ENCODE measurements at places on chromosomes 11 and 22.

DNA sequence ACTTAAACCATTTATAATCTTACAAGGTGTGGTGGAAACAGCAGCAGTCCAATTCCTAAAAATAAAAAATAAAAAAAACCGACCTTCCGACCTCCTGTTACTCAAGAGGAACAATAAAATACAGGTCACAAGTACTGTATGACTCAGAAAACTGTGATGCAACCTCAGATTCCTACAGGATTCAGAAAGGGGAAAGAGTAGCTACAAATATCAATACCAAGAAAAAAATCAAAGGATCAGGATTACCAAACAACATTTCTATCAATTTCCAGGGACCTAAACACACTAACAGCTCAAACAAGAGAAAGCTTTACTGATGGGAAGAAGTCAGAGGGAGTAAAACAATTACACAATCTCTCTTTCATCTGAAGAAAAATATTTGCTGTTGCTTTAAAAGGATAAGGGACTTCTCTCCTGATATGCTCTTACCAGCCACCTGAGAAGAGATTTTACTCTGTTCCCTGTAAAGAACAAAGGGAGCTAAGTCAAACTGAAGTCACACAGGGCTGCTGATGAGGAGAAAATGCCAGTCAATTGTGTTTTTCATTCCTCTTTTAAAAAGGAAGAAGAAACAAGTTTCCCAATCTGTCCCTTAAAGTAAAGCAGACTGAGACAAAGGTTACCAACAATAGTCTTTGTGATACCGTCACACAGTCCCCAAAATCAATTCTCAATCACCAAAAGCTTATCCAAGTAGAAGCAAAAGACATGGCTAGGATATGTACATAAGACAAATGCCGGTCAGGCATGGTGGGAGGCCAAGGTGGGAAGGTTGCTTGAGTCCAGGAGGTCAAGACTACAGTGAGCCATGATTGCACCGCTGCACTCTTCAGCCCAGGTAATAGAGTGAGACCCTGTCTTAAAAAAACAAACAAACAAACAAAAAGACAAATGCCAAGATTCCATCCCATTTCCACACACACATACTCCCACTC lies 39.3 kb downstream of the AMBRA1 start:
- no peak for DNase-seq

- DNase-seq = no peak
Observed at GRCh38 chr11:83151274-83151977, 5.5 kb upstream of the PCF11 start.

GRCh38 chr22:22710719-22711531 lies 66.5 kb downstream of the GGTLC2 start:
- no peak for DNase-seq

DNA sequence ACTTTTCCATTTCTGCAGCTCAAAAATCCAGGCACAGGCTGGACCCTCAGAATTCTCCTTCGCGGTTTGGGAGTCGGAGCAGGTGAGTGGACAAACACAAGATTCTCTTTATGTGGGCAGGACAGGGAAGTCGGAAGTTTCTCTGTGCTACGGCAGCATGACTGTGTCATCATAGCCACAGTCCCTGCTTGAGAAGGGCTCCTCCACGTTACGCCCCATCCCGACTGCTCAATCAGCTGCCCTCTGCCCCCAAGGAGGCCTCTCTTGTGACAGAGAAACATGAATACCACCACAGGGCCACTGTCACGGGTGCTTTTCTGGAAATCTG lies 89.0 kb upstream of the SHISAL1 start:
- DNase-seq = no peak

- no peak for DNase-seq
Observed at GRCh38 chr11:102276362-102276761, 40.9 kb upstream of the BIRC3 start.

- peak; percentile 57 for DNase-seq
Observed at GRCh38 chr11:131748151-131749050, 378.0 kb downstream of the NTM start.

DNA sequence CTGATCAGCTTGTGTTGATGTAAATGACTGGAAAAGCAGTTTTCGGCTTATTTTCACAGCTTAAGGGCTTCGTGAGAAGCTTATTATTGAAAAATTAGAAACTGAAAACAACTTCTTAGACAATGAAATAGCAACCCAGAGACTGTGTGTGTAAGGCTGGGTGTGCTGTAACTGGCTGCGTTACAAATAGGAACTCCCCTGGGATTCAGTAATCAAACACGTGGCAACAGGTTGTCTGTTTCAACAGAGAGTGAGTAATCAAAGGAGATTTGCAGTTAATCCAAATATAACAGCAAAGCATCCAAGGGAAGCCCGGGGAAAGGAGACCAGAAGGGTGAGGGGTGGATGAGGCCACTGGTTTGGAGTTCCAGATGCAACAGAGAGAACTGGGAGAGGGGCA lies 19.2 kb downstream of the NTM start:
- no peak for DNase-seq

GRCh38 chr11:128610721-128611617 lies 23.6 kb upstream of the ETS1 start:
- DNase-seq = no peak

DNA sequence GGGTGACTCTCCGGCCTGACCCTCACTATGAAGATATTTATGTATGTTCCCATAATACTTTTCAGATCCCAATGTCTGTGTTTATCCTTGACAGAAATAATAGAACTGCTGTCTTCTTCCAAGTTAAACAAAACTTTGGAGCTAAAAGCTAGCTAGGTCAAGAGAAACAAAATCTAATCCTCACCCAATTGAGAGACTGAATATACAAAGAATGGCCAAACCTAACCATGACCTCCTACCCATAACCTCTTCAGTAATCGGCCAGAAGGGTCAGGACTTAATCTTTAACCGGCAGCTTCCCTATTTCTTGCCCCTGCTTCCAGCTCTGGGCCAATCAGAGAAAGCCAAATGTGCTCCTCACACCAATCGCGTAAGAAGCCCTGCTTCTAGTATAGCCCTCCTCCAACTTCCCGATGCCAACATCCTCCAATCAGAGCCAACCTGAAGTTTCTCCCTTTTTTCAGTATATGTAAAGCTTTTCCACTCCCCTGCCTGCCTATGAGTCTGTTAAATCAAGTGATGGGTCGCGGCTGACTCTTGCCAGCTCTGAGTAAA lies 1.7 kb upstream of the DDX6 start:
- peak; percentile 85 for DNase-seq

- DNase-seq = peak; percentile 51
Observed at GRCh38 chr11:109123816-109124787, 297.9 kb upstream of the C11orf87 start.

DNA sequence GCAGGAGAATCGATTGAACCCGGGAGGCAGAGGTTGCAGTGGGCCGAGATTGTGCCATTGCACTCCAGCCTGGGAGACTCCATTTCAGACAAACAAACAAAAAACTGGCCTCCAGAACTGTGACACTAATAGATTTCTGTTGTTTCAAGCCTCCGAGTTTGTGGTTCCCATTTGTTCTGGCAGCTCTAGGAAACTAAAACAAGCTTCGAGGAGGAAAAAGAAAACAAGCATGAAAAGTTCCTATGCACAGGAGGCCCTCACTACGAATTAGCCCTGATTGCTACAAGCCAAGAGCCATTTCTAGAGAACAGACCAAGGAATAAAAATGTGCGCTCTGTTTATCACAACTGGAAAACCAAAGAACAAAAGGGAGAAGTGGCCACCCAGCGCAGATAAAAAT lies 47.8 kb upstream of the SHANK2 start:
- no peak for DNase-seq

- DNase-seq = no peak
Observed at GRCh38 chr22:31281733-31282132, 10.6 kb downstream of the PIK3IP1 start.

DNA sequence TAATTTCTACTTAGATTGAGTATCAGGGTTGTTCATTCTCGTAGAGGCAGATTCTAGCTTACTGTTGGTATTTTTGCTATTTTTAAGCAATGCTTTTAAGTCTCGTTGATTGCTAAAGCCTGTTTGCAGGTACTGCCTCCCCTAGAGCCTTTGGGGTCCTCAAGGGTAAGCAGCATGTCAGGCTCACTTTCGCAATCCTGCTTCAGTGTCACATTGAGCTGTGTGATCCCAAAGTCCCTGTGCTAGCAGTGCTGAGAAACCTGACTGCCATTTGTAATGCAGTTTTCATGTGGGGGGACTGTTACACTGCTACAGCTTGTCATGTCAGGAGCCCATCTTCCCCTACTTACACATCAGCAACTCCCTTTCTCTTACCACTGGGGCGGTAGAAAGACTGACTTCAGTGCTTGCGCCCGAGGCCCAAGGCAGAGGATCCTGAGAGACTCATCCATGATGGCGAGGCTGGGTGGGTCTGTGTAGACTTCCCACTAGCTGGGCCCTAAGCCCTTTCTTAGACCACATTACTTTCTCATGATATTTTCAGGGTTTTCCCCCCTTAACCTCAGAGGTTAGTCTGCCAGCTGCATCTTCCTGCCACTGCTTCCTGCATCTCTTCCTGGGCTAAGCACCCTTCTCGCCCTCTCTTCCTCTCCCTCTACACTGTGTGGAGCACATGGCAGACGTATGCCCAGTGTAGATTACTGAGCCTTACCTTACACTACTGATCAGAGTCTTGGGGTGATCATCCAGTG lies 40.8 kb upstream of the ST14 start:
- no peak for DNase-seq

DNA sequence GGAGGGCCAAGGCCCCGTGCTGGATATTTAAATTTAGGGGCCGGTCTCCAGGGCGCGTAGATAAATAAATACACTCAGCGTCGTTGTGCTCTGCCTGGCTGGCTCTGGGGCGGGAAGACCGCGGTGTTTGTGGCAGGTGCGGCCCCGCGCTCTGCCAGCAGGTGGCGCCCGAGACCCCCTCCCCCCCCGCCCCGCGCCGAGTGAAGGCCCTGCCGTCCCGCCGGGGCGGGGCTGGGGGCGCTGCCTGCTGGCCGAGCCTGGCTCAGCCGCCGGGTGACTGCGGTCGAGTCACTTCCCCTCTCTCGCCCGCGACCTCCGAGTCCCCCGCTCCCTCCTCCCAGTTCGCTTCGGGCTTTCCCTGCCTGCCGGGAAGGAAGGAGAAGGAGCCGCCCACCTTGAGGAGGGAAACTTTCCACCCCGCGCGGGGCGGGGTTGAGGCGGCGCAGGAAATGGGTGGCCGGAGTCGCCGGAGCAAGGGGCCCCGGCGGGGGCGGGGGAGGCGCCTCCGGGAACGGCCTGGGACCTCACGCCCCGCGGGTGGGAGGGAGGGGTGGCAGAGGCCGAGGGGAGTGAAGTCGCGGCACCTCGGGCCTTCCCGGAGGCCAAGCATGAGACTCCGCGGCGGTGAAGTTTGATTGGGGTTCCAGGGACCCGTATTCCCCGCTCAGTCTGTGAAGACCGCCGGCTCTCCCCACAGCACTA lies 1.6 kb upstream of the EHBP1L1 start:
- DNase-seq = peak; percentile 72

DNA sequence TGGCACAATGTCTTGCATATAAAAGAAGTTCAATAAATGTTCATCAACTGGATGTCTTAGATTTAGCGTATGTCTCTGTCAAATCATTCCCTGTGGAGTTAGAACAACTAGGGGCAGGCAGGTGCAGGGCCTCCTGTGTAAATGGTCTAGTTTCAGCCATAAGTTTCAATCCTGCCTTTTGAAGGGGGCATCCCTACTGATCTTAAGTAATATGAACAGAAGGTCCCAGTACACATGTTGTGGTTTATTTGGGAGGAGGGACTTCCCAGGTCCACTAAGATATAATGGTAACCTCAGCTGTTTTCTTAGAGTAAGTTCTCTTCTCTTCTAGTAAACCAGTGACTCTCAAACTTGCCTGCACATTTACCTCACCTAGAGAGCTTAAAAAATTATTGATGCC lies 19.8 kb downstream of the TTC12 start:
- no peak for DNase-seq

- DNase-seq = no peak
Observed at GRCh38 chr11:134037046-134037908, 31.6 kb upstream of the JAM3 start.

GRCh38 chr11:2708757-2709281 lies 9.0 kb upstream of the KCNQ1OT1 start:
- DNase-seq = no peak

- no peak for DNase-seq
Observed at GRCh38 chr11:45182902-45183301, 36.5 kb downstream of the PRDM11 start.

Measured in putamen (tissue), 1 donor.